NCI-H2029 (cell line): ENCODE measurements at places on chromosomes 12 and 14.

GRCh38 chr12:124921200-124922031, 7.0 kb upstream of the UBC start:
- DNase-seq: no peak

DNA sequence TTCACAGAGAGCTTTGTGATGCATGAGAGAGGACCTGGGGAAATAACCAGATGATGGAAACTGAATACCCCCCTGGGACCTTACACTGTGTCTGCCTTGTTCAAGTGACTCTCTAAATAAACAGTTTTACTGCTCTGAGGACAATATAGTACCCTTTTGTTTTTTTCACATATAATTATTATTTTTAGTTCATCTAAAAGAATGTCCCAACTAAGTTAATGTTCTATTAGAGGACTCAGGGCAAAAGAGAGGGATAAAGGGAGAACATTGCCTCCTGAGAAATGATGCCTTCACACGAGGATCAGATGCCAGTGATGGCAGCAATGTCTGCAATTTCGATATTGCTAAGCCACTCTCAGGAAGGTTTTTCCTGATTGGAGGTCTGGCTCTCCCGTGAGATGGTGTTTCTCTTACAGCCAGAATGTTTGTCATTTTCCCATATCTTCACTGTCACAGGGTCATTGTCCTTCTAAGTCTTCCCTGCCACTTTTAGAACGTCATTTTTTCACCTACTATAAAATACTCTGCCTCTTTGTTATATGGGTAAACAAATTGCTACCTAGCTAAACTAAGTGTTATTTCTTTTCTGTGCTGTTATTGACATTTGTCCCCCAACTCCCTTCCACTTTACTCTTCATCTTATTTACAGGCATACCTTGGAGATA, 201.6 kb downstream of the RAD51B start:
- DNase-seq: peak; percentile 17

GRCh38 chr14:89399157-89399556, 17.9 kb downstream of the FOXN3 start:
- DNase-seq: no peak

GRCh38 chr14:74867673-74868072, 8.3 kb downstream of the PROX2 start:
- DNase-seq: no peak

- no peak for DNase-seq
Measured at GRCh38 chr14:104724407-104724980, 465 bp downstream of the ADSS1 start.

DNA sequence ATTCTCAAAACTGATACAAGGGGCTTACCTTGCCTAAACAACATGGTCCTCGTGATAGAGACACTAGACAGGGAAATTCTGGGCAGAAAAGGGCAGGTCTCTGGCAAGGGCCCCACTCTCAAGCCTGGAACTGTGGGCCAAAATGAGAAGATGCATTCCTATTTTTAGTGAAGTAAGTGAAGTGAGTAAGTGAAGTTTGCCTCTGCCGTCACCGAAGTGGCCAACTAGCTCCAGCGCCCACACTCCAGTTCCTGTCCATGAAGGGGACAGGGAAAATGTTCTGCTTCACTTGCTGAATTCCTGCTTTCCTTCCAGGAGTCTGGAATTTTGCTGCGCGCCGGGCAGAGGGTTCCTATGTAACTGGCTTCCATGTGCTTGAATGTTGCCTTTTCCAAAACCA, 1035.6 kb upstream of the TMEM132C start:
- DNase-seq: no peak

- DNase-seq: peak; percentile 53
Measured at GRCh38 chr12:49962861-49963765, 1.4 kb downstream of the AQP5 start.

DNA sequence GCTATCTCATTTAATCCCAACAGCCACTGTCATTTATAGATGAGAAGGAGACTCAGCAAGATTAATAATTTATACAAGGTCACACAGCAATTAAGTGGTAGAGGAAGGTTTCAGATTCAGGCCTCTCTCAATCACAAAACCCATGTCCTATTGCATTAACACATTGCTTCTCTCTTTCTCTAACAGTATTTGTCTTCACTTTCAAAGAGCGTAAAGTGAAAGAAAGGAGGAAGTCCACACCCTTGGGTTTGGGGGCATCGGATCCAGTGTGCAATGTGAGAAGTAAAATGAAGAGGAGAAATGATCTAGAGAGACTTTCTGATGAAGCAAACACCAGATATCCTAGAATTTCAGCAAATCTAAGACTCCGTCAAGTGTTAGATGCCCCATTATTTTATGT, 7.0 kb upstream of the VRK1 start:
- no peak for DNase-seq

DNA sequence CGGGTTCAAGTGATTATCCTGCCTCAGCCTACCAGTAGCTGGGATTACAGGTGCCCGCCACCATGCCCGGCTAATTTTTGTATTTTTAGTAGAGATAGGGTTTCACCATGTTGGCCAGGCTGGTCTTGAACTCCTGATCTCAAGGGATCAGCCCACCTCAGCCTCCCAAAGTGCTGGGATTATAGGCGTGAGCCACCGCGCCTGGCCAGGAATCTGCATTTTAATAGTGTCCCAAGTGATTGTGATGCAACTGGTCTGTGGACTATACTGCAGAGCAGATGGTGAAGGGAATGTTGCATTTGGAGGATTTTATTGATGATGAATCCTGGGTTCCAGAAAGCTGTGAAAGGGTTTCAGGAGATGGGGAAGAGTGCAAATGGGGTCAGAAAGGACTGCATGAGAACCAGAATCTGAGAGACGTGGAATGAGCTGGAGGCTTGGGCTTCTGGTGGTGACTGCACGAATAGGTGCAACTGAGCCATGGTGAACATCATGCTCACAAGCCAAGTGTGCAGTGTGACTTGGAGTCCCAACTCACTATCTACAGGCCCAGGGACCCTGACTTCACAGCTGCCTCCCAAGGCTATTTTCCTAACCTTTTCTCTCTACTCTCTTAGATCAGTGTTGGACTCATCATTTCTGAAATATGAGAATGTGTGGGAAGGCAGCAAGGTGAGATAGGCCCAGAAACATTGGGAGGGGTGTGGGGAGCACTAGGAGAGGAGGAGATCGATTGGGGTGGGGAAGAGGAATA, 4.5 kb downstream of the RPS26 start:
- DNase-seq: no peak

GRCh38 chr12:71664411-71665089, 449 bp downstream of the THAP2 start:
- DNase-seq: peak; percentile 79

DNA sequence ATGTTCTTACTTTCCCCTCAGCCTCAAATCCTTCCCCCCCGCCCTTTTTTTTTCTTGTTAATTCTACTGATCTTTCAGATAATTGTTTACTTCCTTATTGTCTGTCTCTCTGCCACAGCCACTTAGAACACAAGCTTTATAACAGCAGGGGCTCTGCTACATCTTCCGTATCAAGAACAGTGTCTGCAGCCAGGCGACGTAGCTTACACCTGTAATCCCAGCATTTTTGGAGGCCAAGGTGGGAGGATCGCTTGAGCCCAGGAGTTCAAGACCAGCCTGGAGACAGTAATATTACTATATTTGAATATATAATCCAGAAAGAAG, 5.4 kb downstream of the SOS2 start:
- peak; percentile 14 for DNase-seq

GRCh38 chr12:11805043-11805442, 155.6 kb downstream of the ETV6 start:
- no peak for DNase-seq

- no peak for DNase-seq
Measured at GRCh38 chr14:89397569-89398230, 19.3 kb downstream of the FOXN3 start.

GRCh38 chr12:108599948-108600701, 2.2 kb upstream of the TMEM119 start:
- DNase-seq: no peak

GRCh38 chr14:104970231-104971068, 7.7 kb downstream of the AHNAK2 start:
- DNase-seq: no peak

GRCh38 chr12:77377622-77378021, 312.3 kb upstream of the E2F7 start:
- no peak for DNase-seq

GRCh38 chr12:62893276-62893675, 41.7 kb downstream of the PPM1H start:
- DNase-seq: no peak

- DNase-seq: no peak
Measured at GRCh38 chr12:31507966-31508365, 83.0 kb downstream of the DENND5B start.

DNA sequence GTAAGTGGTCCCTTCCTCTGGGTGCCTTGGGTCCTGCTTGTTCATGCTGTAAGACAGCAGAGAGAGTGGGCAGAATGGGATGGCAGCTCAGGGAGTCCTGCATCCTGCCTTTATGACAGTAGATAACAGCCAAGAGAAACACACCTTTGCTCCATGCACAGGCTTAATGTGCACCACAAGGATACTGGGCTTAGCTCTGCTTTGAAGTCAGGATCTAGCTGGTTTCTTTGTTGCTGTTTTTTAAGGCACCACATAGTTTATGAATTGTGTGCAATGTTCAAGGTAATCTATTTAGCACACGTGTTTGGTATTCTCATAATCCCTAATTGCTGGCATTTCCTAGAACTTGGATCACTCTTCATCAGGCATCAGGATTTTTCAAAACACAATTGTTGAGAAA, 239.5 kb upstream of the DCN start:
- no peak for DNase-seq

- DNase-seq: no peak
Measured at GRCh38 chr12:104458694-104459367, 2.1 kb downstream of the CHST11 start.

DNA sequence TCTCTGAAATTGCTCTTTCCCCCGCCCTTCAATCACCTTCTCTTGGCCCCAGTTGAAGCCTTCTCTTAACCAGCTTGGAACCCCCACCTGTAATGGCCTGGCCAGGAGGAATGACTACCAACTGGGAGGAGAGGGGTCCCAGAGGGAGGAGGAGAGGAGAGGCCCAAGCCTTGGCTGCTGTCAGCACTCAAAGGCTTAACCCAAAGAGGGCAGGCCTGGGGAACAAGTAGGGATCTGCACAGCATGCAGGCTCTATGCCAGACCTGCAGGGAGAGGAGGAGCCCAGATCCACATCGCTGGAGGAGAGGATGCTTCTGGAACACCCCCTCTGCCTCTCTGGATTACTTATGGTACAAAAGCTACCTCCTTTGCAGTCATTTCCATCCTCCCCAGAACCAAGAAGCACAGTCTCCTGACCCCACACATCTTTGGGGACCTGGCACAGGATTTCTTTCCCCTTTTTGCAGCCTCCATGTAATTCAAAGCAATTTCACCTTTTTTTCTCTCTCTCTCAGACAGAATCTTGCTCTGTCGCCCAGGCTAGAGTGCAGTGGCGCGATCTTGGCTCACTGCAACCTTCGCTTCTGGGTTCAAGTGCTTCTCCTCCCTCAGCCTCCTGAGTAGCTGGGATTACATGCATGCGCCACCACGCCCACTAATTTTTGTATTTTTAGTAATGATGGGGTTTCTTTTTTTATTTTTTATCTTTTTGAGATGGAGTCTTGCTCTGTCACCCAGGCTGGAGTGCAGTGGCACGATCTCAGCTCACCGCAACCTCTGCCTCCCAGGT, 6.2 kb downstream of the RARG start:
- DNase-seq: no peak

- no peak for DNase-seq
Measured at GRCh38 chr14:92599811-92600210, 86.2 kb downstream of the RIN3 start.

DNA sequence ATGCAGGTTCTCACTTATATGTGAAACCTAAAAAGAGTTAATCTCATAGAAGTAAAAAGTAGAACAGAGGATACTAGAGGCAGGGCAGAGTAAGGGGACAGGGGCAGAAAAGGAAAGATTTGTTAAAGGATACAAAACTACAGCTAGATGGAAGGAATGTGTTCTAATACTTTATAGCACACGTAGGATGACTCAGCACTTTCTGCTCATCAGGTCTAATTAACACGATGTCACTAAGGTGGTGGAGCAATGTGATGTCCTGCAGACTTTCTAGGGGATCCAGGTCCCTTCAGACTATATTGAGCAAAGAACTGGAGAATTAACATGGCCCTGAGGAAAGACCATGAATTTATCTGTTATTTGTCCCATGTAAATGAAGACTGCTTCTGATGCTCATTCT, 80.8 kb upstream of the CMKLR1 start:
- DNase-seq: no peak

GRCh38 chr12:105843986-105844760, 294.6 kb downstream of the NUAK1 start:
- DNase-seq: no peak

DNA sequence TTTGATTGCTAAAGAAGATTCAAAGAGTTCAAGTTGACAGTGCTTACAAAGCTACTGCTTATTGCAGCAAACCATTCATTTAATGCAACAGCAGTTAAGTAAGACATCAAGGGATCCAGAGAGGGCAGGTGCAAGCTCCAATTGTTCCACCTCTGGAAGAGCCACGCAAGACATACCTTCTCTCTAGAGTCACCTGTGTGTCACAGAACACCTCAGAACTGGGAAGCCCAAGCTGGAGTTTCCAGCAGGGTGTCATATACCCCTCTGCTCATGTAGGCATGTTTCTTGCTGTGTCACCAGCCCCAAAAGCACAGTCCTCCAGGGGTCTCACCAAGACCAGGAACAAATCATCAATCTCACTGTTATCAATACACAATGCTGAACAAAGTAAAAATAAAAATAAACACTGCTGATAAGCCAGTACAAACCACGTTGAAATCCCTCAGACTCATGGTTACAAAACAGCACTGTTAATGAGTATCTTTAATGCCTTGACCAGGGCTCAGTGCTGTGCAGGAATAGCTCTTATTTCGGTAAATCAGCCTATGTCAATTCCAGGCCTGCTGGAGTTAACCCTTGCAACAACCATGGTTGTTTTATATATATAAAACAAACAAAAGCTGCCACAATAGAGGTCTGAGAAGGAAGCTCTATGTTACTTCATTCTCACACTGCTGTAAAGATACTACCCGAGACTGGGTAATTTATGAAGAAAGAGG, 37.4 kb upstream of the BATF start:
- DNase-seq: no peak

- DNase-seq: no peak
Measured at GRCh38 chr12:68374307-68374982, 42.3 kb upstream of the MDM1 start.

DNA sequence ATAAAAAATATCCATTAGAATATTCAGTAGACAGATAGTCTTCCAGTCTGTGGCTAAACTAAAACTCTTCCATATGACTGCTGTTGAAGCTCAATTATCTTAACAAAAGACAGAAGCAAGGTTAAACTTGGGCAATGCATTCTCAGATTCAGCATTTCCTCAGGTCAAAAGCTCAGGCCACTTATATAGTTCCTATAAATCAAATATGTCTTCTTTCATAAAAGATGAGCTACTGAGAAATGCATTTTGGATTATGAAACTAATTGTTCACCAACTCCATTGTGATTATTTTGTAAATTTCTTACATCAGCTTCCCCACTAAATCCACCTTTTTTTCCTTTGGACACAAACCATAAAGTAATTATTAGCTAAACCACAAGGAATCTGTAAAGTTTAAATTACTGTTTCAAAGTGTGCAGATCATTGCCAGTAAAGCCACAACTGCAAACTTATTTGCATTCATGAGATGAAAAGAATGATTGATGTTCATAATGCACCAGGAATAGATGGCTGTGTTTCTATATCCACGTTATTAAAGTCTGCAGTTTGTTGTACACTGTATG, 224.4 kb downstream of the FBXL14 start:
- no peak for DNase-seq
